Dermis lymphatic vessel endothelial cell (primary cell): ENCODE measurements at places on chromosomes 4 and X. TPM values are rescaled to one million over a fixed set of nuclear protein-coding genes. Genes with fewer than 3 reads are reported as not detected.

AMMECR1 gene
- total RNA-seq: 4.9 and 6.4 TPM in 2 replicates

ITM2A gene
- total RNA-seq: 37.4 and 79.4 TPM in 2 replicates

GPR82 gene
- total RNA-seq: not detected in 2 replicates

PTPN13 gene
- total RNA-seq: 0.09 and 0.98 TPM in 2 replicates

FAAH2 gene
- 0.22 and 0.95 TPM in 2 replicates for total RNA-seq

FABP2 gene
- not detected in 2 replicates for total RNA-seq

ARSD gene
- 18.1 and 18.4 TPM in 2 replicates for total RNA-seq

TMPRSS11A gene
- not detected in 2 replicates for total RNA-seq

SPOCK3 gene
- 0.09 TPM in 1 of 2 replicates, not detected in the other for total RNA-seq

BEND4 gene
- total RNA-seq: under 0.01 and 0.17 TPM in 2 replicates

ZNF141 gene
- total RNA-seq: 11.6 and 13.5 TPM in 2 replicates

EXOC1L gene
- not detected in 2 replicates for total RNA-seq

CD40LG gene
- not detected in 2 replicates for total RNA-seq

SSX3 gene
- total RNA-seq: not detected in 2 replicates

PFKFB1 gene
- total RNA-seq: under 0.01 TPM in 2 replicates

CXorf49 gene
- not detected in 2 replicates for total RNA-seq

UGT2B11 gene
- total RNA-seq: not detected in 2 replicates

PARM1 gene
- under 0.01 and 0.11 TPM in 2 replicates for total RNA-seq

HHIP gene
- 61.1 and 70.9 TPM in 2 replicates for total RNA-seq

ARHGAP6 gene
- 0.43 and 1.5 TPM in 2 replicates for total RNA-seq

CNKSR2 gene
- total RNA-seq: not detected in 2 replicates

PHKA1 gene
- 6.3 and 10.3 TPM in 2 replicates for total RNA-seq

UPF3B gene
- total RNA-seq: 2.0 and 2.4 TPM in 2 replicates

TKTL2 gene
- not detected in 2 replicates for total RNA-seq

CXorf51B gene
- not detected in 2 replicates for total RNA-seq

CCNB3 gene
- 0.43 and 0.69 TPM in 2 replicates for total RNA-seq
